CD4-positive, alpha-beta memory T cell (primary cell): ENCODE measurements at places on chromosomes 1 and 21. TPM values are rescaled to one million over a fixed set of nuclear protein-coding genes. Genes with fewer than 3 reads are reported as not detected.

Gene PCBP3
- 0.36 TPM for polyA plus RNA-seq

Gene C1orf115
- polyA plus RNA-seq: 3.6 TPM

Gene LAMB3
- polyA plus RNA-seq: not detected

Gene AMY1A
- polyA plus RNA-seq: not detected

Gene SLC19A1
- 7.4 TPM for polyA plus RNA-seq

Gene OR6K3
- polyA plus RNA-seq: not detected
